ENCODE measurements at places on chromosomes 16 and 17. TPM values are rescaled to one million over a fixed set of nuclear protein-coding genes. Genes with fewer than 3 reads are reported as not detected.

The SLC13A2 gene
- not detected for total RNA-seq

The SMTNL2 gene
- total RNA-seq: 5.6 TPM

The OTOA gene
- 1.9 TPM for total RNA-seq

The GRB7 gene
- total RNA-seq: not detected

Measured in parietal lobe (tissue), 2 donors.